A549 treated with Mapracorat at 1 μM for 4 hours (cell line): ENCODE measurements at places on chromosomes 2 and 18. TPM values are rescaled to one million over a fixed set of nuclear protein-coding genes. Genes with fewer than 3 reads are reported as not detected.

The SLC9A4 gene
- not detected in 5 replicates for total RNA-seq

The RAD51AP2 gene
- total RNA-seq: not detected in 5 replicates

The SCYGR4 gene
- not detected in 5 replicates for total RNA-seq

The CFC1 gene
- total RNA-seq: not detected in 5 replicates
